CD4-positive, alpha-beta T cell (primary cell): ENCODE measurements at places on chromosomes 4 and X. TPM values are rescaled to one million over a fixed set of nuclear protein-coding genes. Genes with fewer than 3 reads are reported as not detected.
A peak's percentile ranks its signal among the peaks of the same experiment; 100 is the strongest.

The STK32B gene
- not detected for total RNA-seq

The LPAR4 gene
- total RNA-seq: not detected

The MRFAP1L1 gene
- 26.6 TPM for total RNA-seq

The C1QTNF7 gene
- total RNA-seq: not detected

The GASK1B gene
- total RNA-seq: 0.28 TPM

The MAGEA1 gene
- not detected for total RNA-seq

- DNase-seq: no peak
These were observed 162.8 kb downstream of the ARHGAP24 start for GRCh38 chr4:85637778-85638177.

DNA sequence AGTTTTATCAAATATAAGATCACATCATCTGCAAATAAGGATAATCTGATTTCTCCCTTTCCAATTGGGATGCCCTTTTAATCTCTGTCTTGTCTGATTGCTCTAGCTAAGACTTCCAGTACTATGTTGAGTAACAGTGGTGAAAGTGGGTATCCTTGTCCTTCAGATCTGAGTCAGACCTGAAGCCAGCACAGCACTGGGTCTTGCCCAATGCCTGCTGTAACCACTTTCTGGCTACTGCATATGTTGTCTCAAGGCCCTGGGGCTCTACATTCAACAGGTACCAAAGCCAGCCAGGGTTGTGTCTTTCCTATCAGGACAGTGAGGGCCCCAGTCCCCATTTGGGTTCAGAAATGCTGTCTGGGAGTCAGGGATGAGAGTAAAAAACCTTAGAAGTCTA is 90.3 kb downstream of the CYSLTR1 start:
- no peak for DNase-seq

GRCh38 chr4:180169394-180169793 is 2073.8 kb upstream of the TENM3 start:
- DNase-seq: no peak

- no peak for DNase-seq
These were observed 2.3 kb downstream of the NAT8L start for GRCh38 chr4:2061186-2062131.

DNA sequence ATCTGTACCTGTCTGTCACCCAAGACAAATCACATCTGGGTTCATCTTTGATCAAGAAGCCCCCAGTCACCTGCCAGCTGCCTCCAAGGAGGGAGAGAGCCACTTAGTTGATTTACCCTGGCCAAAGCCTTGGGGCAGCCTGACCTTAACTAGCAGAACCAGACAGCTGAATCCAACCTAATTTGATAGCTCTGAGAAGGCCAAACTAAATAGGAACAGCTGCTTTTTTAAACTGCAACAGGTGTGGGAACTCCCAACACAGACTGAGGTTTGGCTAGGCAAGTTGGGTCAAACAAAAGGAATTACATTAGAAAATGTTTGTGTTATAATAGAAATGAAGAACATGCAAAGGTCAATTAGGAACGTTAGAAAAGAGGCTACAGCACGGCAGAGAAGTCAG is 375.7 kb downstream of the NLGN4X start:
- no peak for DNase-seq

DNA sequence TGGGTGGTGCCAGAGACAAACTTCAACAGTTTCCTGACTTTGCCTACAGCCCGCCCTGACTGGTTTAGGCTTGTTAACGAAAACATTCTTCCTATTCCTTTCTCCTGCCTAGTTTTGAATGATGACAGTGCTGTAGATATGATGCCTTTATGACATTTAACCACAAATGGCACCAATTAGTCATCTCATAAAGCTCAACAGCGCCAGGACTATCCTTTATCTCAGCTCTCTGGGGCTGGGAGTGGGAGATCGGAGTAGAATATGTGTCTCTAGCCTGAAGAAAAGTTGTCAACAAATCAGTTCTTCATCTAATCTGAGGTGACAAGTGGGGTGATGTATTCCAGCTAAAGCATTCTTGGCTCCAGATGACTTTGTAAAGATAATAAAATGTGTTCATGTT is 64.6 kb upstream of the SH3RF1 start:
- no peak for DNase-seq

- no peak for DNase-seq
These were observed 389.5 kb upstream of the GRID2 start for GRCh38 chr4:91914176-91914804.

DNA sequence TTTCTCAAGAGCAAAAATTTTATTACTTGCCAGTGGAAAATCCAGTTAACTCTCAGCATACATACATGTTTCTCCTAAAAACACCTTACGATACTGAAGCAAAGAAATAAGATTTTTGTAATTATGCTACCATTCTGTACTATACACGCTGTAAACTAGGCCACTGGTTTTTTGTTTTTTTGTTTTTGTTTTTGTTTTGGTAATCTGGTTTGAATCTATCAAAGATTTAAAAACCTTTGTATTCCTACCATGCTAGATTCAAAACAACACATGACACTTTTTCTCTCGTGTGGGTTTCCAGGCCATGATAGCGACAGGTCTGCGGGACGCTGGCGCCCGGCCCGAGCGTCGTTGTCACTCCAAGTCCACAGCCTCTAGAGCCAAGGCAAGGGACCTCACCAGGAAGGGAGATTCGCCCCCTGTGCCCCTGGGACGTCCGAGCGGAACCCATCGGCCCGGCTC is 723 bp downstream of the TMEM192 start:
- no peak for DNase-seq

DNA sequence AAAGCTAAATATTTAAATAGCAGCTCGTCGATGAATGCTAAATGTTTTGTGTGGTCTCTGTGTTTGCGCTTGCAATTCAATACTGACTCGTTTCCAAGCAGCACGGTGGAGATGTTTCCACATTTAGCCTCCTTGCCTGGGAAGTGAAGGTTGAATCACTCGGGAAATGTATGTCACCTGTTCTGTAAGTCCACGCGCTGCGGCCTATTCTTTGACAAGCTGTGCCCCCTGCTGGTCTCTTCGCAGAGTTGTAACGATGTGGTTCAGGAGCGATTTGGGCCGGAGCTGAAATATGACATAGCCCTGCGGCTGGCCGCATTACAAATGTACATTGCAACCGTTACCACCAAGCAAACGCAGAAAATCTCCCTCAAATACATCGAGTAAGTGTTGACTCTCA is 89.6 kb upstream of the PRPS2 start:
- no peak for DNase-seq

DNA sequence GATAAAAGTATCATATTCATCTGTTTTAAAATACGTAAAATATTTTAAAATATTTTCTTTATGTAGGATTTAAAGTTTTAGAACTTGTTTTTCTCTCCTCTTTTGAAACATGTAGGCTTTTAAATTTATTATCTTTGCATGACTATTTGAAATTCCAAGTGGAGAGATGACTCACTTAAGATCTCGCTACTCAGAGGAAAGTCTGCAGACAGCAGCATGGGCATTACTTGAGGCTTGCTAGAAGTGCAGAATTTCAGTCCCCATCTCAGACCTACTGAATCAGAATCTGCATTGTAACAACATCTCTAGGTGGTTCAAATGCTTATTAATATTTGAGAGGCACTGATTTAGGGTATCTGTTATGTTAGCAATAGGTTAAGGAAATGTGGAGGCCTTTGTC is 225.7 kb upstream of the ARX start:
- no peak for DNase-seq

GRCh38 chr4:109942292-109942926 is 29.7 kb downstream of the EGF start:
- DNase-seq: no peak

DNA sequence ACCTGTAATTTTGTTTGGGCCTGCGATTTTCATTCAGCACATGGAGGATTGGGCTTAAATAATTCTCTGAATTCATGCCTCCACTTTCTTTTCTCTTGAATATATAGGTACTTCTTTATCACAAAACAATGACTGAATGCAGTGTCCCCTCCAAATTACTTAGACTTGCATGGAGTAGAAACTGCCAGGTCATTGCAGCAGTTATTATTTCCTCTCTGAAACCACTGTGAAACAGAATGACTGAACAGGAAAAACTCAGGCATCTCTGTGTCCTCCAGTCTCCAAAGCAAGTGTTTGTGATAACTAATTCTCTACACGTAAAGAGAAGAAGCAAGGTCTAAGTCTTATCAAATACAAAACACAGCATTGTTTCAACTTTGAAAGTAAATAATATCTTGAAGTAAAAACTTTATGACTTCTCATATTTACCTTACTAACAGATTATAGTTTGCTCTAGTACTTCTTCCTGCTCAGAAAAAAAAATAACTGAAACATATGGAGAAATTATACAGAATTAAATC is 144.5 kb upstream of the DIAPH2 start:
- DNase-seq: no peak

DNA sequence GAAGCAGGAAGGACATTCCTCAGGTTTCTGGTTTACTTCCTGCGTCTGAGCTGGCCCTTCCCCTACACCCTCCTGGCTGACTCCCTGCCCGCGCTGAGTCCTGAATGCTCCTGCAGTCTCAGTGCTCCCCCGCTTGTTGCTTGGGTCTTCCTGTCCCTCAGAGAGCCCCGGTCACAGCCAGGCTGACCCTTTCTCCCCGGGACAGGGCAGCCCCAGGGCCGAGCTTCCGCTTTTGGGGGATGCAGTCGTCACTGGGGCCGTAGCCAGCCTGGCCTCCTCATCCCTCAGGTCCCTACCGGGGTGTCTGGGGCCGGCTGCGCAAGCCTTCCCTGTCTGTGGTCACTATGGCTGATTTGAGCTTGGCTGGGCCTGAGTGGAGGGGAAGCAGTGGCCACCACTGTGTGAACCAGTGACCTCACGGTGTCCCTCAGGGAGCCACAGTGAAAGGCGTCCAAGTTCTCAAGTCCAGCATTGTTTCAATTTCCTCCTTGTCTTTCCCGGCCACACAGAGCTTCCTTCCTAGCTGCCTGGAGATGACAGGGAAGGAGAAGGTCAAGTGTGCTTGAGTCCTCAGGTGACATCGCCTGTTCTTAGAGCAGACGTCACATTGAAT is 34.1 kb upstream of the ASMTL start:
- no peak for DNase-seq

DNA sequence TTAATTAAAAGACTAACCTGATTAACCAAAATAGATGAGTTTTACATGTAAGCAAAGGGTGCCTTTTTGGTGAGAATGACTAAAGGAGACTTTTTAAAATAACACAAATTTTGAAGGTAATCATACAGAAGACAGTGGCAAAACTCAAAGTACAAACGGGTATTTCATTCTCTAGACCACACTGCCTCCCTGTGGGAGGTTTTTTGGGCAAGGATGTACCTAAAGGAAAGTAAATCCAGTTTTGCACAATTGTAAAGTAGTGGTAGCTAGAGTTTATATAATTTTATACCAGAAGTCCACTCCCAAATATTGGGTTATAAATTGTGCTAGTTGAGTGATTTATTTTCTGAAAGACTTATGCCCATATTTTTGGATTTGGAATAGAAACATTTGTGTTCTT is 201.0 kb downstream of the PAPSS1 start:
- DNase-seq: no peak

DNA sequence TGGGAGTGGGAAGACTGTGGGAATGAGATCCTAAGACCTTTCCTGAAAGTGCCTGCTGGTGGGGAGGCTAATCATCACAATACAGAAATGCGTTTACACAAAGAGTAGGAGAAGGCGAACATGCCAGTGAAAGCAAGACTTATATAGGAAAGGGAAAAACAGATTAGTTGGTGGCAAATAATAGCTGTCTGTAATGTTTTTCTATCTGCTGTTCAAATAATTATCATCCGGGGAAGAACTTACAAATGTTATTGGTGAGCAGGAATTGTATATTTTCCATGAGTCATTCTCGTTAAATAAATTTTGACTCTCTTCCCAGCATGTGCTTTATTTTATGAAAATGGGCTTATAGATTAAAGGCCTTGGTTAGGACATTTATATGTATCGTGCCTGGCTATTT is 196.5 kb downstream of the ARHGAP10 start:
- DNase-seq: no peak

DNA sequence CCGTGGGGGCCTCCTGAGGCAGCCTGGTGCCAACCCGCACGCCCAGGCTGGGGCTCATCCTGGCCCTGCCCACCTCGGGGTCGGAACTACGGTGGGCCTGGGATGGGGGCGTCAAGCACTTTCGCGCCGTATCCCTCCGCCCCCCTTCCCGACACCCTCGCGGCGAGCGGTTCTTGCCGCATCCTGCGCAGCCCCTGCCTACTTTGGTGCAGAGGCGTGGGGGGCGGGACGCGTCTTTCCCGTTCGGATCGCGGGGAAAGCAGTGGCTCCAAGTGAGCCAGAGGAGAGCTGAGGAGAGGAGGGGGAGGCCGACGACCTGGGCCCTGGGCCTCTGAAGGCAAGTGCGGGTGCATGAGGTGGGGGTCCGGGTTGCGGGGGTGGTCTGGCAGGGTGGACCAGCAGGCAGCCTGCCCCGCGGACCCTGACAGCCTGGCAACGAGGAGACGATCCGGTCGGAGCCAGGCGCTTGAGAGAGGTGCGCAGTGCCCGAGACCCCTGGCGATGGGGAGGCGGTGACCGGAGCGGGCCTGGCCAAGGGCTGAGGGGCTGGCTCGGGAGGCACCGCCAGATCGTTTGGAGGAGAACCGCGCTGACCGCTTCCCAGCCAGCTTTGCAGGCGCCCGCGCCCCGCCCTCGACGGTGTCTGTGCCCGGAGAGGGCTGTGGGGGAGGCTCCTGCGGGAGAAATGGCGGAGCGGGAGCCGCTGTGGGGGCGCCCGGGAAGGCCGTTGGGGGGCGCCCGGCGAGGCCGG is at the start of gene GPRASP2:
Gene GPRASP2 (plus strand): TSS at position 233 of the 751 bp plus-strand sequence. CDS start 2,422 bp downstream, outside the sequence.
- DNase-seq: peak; percentile 47

DNA sequence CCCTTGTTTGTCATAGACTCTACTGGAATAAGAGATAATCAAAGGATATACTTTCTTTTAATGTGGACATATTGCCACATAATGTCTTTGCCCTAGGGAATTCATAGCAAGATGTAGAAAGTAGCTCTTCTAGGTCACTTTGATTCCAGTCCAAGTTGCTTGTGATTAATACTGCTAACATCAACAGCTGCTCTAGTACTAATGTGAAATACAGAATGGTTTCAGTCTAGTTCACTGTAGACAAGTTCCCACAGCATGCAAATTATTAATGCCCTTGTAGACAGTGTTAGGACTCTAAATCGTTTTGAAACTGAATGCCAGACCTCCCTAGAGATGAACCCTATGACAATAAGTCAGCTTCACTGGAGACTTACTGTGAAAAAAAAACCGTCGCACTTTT is 494.6 kb upstream of the ATOH1 start:
- no peak for DNase-seq
